ENCODE measurements at places on chromosomes 3 and 15.
A peak's percentile ranks its signal among the peaks of the same experiment; 100 is the strongest.

- H3K27me3 ChIP-seq, result no peaks in the 10 kb centered on the region
- no peak overlapping the region for H3K4me3 ChIP-seq
- no peaks in the 10 kb centered on the region for H3K36me3 ChIP-seq
- H3K27ac ChIP-seq, result no peak overlapping the region
- DNase-seq, result no peak
- H3K4me1 ChIP-seq, result peaks cover 3% of the 10 kb centered on the region
Observed at GRCh38 chr3:2889736-2890135, 220.4 kb downstream of the IL5RA start.

- DNase-seq, result no peak
- H3K36me3 ChIP-seq, result no peaks in the 10 kb centered on the region
- no peaks in the 10 kb centered on the region for H3K4me1 ChIP-seq
- no peaks in the 10 kb centered on the region for H3K27me3 ChIP-seq
- H3K27ac ChIP-seq, result no peak overlapping the region
Observed at GRCh38 chr3:129068291-129068886, 7.8 kb downstream of the GP9 start.

- H3K27ac ChIP-seq, result no peak overlapping the region
- no peak for DNase-seq
- H3K4me3 ChIP-seq, result no peak overlapping the region
- H3K36me3 ChIP-seq, result no peaks in the 10 kb centered on the region
- H3K27me3 ChIP-seq, result no peaks in the 10 kb centered on the region
- no peaks in the 10 kb centered on the region for H3K4me1 ChIP-seq
Observed at GRCh38 chr15:27260523-27260922, 289.5 kb downstream of the GABRG3 start.

GRCh38 chr3:58214484-58215316 lies 3.9 kb upstream of the DNASE1L3 start:
- H3K36me3 ChIP-seq, result no peaks in the 10 kb centered on the region
- peak; percentile 67 for DNase-seq
- 0 out of 2 replicates have a peak, but pooled peaks cover 3% of the 10 kb centered on the region for H3K27me3 ChIP-seq
- no peak overlapping the region for H3K4me3 ChIP-seq
- peaks cover 5% of the 10 kb centered on the region for H3K4me1 ChIP-seq
- H3K27ac ChIP-seq, result no peak overlapping the region

- H3K27me3 ChIP-seq, result no peaks in the 10 kb centered on the region
- peaks cover 13% of the 10 kb centered on the region for H3K4me1 ChIP-seq
- no peak for DNase-seq
- no peak overlapping the region for H3K27ac ChIP-seq
- H3K36me3 ChIP-seq, result peaks cover 8% of the 10 kb centered on the region
Observed at GRCh38 chr3:47385796-47386195, 5.0 kb downstream of the PTPN23 start.

GRCh38 chr3:136667081-136667480 lies 85.1 kb downstream of the STAG1 start:
- H3K4me3 ChIP-seq, result no peak overlapping the region
- no peaks in the 10 kb centered on the region for H3K36me3 ChIP-seq

GRCh38 chr15:58010983-58011382 lies 54.5 kb downstream of the ALDH1A2 start:
- no peak for DNase-seq
- H3K36me3 ChIP-seq, result no peaks in the 10 kb centered on the region
- no peak overlapping the region for H3K27ac ChIP-seq
- no peak overlapping the region for H3K4me3 ChIP-seq
- H3K27me3 ChIP-seq, result no peaks in the 10 kb centered on the region
